ENCODE measurements at places on chromosomes 5 and 9.

DNA sequence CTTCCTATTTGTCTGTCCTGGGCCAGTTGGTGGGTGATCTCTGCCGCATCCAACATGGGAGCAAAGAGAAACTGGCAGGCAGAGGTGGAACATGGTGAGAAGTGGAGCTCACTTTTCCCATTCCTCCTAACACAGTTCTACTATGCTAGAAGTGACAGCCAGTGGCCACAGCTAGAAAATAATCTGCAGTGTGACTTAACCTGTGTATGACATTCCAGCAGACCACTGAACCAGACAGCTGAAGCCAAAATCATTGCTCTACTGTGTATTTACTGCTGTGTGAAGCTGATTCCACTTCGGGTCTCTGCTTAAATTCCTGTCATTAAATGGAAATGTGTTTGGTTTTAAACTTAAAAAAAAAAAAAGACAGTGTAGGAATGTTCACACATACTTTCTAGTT, 523.0 kb downstream of the MTRR start:
- DNase-seq, result no peak

- DNase-seq, result no peak
These were observed 6.6 kb upstream of the ZNF608 start for GRCh38 chr5:124752854-124753720.

DNA sequence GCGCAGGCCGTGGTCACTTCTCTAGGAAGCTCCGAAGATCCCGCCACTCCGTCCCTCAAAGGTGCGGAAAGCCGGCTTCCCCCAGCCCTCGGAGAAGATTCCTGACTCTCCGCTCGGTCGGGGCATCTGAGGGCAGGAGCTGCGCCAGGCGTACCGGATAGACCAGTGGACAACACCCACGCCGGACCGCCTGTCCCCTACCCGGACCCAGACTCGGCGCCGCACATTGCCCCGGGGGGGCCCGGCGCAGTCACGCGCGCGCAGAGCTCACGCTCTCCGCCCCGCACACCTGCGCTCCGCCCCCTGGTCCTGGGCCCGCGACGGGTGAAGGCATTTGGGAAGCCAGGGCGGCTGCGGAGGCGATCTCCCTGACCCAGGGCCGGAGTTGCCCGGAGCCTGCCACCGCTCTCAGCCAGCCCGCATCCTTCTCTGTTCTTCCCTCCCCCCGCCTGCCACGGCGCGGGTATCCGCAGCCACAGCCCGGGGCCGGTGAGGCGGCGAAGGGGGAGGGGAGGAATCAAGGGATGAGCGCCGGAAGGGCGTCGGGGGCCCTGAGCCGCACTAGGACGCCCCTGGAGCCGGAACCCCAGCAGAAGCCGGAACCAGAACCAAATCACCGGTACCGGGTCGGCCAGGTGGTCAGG, 448 bp downstream of the RELL2 start:
- no peak for DNase-seq

DNA sequence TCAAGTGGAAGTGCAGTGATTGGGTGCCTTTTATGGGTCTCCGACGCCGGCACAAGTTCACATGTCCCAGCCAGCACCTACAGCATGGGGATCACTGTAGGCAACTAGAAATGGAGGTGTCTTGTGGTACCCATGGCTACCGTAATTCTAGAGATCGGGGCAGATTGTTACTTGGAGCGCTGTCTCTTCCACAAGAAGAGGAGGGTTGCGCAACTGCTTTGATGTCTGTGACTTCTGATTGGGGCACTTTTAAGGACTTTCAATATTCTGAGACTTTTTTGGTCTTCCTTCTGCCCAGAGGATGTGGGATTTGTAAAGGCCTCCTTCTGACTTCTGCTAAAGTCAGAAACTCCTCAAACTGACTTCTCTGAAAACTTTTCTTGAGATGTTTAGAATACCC, 41.9 kb downstream of the GLRX start:
- DNase-seq, result peak; percentile 21

DNA sequence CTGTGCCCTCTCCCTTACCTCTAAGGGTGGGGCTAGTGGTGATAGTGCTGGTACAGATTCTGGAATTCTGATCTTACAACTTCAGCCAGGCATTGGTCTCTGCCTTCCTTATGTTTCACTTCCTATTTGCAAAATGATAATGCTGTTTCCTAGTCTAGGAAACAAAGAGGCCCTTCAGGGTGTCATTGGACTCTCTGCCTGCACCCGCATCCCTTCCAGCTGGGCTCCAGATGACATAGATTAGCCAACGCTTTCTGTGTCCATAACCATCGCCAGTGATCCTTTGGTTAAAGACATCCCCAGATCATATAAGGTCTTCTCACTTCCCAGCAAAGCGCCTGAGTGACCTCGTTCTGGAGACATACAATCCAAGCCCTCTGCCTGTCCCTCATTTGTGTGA, 180.7 kb downstream of the ERCC6L2 start:
- DNase-seq, result no peak

DNA sequence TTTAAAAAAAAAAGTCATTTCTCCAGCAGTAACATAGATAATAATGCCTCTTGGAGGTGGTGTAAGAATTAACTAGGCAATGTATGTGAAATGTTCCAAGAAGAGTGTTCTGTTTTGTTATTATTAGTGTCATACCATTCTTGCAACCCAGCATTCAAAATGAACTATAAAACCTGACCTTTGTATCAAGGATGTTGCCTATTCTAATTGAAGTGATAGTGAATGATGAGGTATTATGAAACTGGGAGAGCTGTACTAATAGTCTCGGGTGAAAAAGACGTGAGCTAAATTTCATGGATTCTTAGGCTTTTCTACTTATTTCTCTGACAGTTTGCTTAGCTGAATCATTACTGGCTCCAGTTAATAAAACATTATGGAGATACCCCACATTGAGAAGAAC, 224.6 kb downstream of the CD180 start:
- DNase-seq, result no peak

DNA sequence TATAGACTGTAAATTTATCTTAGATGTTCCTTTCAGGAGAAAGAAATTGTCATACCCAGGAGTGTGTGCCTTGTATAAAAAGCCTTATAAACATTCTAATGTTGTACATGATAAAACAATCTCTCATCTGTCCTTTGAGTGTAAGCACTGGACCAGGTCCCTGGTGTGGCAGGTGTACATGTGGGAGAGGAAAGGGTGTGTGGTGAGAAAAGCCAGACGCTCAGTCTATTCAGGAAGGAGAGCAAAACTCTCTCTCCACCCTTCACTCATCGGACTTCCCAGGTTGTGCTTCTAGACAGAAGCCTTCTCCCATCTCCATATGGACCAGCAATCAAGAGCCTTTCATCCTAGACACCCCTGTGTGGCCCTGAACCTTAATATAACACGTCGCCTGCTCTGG, 154.2 kb downstream of the ESM1 start:
- DNase-seq, result no peak

Measured in fibroblast of mammary gland (primary cell).